ENCODE measurements at places on chromosomes 3 and 15.

DNA sequence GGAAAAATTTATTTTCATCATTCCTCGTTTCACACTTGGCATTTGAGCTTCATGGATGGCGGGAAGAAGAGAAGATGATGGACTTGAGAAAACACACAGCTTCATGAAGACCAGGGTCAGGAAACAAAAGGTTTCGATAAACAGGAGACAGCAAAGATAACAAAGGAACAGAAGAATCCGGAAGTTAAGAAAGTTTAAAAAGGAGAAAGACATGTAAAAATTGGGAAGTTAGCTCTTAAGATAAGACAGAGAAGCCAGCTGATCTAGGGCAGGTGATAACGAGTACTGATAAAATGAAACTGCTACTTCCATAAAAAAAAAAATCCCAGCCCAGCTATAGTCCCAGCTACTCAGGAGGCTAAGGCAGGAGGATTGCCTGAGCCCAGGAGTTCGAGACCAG, 23.9 kb downstream of the IL5RA start:
- no peak for DNase-seq

GRCh38 chr3:36714343-36715086, 49.8 kb downstream of the DCLK3 start:
- DNase-seq = no peak

DNA sequence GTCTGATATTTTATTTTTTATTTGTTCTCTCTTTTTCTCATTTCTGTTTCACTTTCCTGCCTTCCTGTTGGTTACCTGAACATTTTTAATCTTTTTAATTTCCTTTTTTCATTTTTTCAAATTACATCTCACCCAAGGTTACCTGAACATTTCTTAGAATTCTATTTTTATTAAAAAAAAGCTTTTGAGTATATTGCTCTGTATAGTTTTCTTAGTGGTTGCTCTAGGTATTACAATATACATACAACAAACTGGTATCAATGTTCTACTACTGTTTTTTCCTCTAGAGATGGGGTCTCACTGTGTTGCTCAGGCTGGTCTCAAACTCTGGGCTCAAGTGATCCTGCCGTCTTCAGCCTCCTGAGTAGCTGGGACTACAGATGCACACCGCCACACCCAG, 79.4 kb downstream of the DHX30 start:
- no peak for DNase-seq

DNA sequence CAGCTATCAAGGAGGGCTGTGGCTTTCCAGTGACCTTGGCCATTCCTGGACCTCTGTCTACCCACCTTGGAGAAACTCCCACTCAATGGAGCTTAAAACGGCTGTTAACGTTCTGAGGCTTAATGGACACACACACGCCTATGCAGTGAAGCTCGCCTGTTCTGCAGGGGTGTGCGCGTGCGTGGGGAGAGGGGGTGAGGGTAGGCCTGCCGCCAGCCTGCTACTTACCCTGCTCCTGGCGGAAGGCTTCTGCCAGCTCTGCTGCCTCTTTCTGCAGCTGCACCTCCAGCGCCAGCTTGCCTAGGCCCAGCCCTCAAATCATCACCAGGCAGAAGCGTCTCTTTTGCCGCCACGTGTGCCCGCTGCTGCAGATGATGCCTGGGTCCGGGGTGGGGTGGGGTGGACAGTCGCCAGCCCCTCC, 23.2 kb upstream of the PARL start:
- no peak for DNase-seq

GRCh38 chr15:96972201-96972600, 641.7 kb downstream of the NR2F2 start:
- DNase-seq = no peak

DNA sequence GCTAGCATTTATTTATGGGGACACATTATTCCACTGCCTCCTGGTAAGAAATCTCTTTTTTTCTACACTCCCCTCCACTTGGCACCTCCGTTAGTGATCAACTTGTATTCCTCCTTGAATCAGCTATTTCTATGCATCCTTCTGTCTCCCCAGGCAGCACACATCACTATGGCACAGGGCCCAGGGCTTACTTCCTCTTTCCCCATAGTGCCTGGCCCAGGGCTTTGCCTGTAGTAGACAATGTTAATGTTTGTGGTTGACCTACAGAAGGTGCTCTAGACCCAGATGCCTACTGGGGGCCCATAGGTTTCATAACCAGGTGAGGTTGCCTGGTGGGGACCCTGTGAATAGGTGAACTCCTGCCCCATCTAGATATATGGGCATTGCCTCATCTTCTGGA, 44.9 kb downstream of the EPHB1 start:
- no peak for DNase-seq

DNA sequence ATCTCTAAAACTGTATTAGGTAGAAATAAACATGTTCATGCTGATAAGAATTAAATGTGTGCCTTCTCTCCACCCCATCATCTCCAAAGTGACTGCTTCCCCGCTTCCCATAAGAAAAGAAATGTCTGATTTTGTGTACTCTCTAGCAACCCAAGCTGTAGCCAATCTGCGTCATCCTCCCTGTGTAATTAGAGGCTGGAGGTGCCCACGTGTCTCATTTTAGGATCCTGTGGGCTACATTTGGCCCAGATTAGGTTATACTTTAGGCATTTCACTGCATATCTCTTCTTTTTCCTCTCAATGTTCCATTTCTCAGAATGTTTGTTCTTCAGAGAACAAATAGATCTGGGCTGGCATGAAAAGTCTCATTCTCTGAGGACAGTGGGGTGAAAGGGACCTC, 19.3 kb upstream of the ZNF148 start:
- DNase-seq = no peak

DNA sequence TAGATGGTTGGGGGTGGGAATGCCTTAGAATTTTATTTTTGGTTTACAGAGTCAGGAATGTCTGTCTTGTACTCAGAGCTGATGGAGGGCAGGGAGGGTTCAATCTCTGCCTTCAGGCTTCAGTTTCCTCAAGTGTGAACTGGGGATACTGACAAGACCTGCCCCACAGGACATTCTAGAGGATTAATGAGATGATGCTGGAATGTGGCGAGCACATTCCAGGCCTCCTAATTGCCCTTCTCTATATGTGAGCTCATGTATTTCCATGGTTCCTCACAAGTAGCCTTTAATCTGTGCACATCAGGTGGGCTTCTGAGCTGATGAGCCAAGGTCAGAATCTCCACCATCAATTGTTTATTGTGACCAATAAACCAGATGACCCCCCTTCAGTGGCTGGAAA, 90.4 kb downstream of the CACNA2D3 start:
- no peak for DNase-seq

GRCh38 chr3:194945508-194945907, 259.8 kb downstream of the FAM43A start:
- no peak for DNase-seq

- no peak for DNase-seq
These were observed 56.9 kb downstream of the CACNA1D start for GRCh38 chr3:53551324-53551723.

DNA sequence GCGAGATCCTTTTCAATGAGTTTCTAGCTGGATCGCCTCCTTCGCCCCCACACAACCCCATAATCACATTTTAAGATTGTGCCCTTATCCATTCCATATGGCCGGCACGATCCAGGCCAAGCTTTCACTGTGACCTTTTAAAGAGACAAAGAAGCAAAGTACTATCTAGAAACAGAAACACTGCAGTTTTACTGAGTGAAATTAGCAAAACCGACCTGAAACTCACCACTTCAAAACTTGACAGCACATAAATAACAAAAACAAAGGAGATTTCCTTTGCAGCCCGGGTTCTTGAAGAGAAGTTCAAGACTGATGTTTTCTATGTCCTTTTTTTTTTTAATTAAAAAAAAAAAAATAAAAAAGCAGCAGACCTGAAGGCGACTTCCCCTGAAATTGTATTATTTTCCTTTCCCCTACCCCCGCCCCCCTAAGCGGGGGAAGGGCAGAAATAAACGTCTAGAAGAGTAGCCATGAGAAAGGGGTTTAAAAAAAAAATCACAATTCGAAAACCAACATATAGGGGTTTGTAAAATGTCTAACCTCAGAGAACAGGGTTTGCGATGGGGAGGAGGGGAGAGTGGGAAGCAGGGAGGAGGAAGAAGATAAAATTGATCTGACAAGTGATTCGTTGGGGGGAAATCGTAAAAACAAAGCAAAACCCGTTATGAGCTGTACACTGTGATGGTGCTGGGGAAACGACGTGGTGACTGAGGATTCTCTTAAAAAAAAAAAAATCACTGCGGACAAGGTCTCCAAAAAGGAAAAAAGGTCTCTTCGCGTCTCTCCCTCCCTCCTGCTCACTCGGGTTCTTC, 1.5 kb downstream of the SATB1 start:
- DNase-seq = peak; percentile 62

- no peak for DNase-seq
These were observed 119.5 kb downstream of the ZNF280D start for GRCh38 chr15:56613811-56614210.
